HS-27A (cell line): ENCODE measurements at places on chromosomes 16 and 17.

GRCh38 chr17:76826330-76827068 is 41.7 kb upstream of the MGAT5B start:
- no peak for DNase-seq

DNA sequence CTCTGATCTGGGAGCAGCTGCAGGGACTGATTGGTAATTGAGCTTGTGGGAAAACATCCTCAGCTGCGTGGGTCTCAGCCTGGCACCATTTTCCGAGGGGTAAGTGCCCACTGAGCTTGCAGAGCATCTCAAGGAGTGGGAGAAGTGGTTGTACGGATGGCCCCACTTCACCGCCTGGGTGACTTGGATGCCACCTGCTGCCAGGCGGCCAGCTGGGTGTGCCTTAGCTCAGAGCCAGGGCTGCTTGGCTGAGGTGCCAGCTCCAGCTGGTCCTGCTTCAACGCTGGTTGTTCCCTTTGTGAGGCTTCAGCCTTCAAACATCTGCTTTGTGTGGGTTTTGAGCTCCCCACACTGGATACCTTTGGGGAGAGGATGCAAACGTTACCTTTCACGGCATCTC is 482.7 kb upstream of the EEF2KMT start:
- DNase-seq: no peak

GRCh38 chr16:49497466-49497865 is 123.9 kb downstream of the C16orf78 start:
- DNase-seq: no peak

DNA sequence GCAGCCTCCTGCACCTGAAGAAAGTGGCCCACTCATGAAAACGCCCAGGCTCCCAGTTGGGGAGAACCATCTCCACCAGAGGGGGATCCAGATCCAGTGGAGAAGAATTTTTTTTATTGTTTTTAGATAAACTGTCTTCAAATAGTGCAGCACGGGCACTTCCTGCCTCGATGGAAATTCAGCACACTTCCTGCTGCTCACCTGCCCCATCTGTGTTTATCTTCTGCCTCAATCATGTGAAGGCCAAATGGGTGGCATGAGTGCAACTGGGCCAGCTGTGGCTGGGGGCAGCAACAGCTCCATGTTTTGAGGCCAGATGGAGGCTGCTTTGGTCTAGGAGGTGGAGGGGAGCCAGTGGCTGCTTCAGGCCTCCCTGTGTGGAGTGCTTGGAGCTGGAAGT is 75.9 kb upstream of the WSB1 start:
- DNase-seq: no peak

DNA sequence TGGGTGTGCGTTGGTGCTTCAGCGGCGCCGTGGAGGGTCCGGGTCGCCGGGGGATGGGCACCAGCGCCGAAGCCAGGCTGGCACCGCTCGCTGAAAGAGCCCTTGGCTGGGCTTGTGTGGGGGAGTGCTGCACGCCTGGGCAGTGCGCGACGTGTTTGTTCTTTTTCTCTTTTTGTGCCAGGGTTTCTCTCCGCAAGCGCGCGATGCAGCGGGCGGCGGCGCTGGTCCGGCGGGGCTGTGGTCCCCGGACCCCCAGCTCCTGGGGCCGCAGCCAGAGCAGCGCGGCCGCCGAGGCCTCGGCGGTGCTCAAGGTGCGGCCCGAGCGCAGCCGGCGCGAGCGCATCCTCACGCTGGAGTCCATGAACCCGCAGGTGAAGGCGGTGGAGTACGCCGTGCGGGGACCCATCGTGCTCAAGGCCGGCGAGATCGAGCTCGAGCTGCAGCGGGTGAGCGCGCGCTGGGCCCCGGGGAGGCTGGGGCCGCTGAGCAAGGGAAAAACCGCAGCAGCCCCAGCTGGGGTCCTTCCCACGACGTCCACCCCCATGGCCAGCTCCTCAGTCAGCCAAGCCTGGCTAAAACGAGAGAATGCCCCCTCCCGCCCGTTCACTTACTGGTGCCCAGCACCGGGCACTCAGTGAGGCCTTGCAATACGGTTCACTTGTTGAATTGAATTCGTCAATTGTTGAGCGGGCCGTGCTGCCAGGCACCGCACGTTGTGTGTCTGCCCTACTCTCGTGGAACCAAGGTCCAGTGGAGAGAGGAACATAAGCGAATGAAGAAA is 541 bp downstream of the GPT2 start:
- no peak for DNase-seq

GRCh38 chr17:43769859-43770258 is 8.9 kb downstream of the DUSP3 start:
- DNase-seq: no peak

GRCh38 chr16:10931977-10932632 is 10.2 kb downstream of the DEXI start:
- no peak for DNase-seq

DNA sequence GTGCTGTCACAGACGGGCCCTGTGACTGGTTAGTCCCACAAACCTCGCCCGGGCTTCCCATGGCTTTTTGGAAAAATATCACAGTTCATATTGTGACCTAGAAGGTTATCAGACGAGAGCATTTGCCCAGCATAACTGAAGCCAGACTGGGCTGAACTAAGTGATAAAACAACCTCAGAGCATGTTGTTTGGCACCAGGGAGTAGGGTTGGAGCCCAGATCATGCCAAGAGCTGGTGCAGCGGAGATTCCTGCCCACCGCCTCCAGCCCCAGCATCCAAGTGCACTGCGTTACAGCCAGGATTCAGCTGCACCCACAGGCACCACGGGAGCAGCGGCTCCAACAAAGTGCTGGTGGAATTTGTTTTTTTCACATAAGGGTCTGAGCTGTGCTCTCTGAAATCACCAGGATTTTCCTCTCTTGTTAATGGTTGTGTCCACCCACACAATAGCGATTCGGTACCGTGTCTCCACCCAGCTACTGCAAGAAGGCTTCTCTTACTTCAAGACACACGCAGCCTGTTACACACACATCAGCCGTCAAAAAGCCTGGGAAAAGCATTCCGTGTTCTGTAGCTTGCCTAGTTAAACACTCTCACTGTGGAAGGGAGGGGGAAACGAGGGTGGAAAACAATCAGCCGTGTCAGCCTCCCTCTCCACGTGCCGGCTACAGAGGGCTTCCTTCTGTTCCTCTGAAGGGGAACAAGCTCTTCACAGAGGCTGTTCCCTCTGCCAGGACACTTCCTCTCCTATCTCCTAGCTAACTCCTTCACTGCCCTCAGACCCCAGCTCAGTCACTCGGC is 273.8 kb downstream of the C16orf95 start:
- DNase-seq: no peak

DNA sequence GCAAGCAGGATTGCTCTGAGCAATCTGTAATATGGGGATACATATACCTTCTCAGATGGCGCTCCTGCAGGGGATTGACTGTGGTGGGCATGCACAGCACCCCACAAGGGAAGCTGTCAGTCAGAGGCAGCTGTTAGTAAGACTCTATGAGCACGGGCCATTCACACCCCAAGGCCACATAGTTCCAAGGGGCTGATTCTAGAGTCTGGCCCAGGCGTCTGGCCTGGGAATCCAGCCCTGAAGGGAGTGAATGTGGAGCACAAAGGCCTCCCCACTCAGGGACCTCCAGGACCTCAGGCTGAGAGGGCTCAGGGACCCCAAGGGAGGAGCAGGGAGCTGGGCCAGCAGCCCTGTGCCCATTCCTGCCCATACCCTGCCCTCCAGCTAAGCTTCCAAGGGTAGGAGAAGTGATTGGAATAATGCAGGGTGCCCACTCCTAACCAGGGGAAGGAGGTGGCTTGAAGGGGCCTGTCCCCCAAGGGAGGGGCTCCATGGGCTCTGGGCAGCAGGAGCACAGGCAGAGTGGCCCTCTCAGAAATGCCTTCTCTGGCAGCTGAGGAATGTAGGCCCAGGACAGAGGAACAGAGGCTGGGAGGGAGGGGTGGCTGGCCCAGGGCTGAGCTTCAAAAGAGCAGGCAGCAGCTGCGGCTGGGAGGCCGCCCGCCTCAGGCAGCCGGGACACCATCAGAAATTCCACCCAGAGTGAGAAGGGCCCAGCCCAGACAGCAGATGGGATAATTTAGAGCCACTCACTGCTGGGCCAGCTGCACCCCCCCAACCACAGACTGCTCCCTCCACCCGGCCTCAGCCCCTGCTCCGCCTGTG is 48.9 kb upstream of the MRPS23 start:
- peak; percentile 51 for DNase-seq

DNA sequence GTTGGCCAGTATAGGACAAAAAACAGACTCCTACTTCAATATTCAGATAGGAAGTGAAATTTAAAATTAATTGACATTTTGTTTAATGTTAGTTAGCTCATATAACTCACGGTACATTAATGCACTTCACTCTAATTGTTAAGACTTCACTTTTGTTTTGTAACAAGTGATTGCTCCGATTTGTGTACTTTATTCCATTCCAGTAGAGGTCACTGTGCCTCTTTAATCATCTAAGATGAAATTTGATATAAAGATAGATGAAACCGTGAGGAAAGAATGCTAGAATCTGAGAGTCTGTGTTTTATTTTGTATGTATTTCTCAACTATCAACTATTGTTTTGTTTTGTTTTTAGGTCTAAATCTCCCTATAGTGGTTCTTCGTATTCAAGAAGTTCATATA is 29.0 kb downstream of the RBBP6 start:
- DNase-seq: no peak
